Ammon's horn (tissue), 1 donor: ENCODE measurements at places on chromosomes 11 and 22.

DNA sequence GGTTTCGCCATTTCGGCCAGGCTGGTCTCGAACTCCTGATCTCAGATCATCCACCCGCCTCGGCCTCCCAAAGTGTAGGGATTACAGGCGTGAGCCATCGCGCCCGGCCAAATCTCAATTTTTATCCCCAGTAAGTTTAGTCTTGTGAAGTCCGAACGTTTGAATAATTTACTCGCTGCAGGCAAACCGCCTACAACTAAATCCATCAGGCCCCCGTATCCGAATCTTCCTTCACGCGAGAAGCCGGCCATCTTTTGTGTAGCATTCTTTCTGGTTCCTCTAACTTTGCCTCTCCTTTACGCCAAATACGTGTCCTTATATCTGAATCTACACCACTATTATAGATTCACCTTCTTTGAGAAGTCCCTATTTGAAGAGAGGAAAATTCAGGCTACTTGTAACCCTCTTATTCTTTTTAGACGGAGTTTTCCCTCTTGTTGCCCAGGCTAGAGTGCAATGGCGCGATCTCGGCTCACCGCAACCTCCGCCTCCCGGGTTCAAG, 581 bp upstream of the EIF3L start:
- no peak for DNase-seq

- peak; percentile 59 for DNase-seq
Measured at GRCh38 chr11:121337740-121338272, 45.2 kb downstream of the SC5D start.

DNA sequence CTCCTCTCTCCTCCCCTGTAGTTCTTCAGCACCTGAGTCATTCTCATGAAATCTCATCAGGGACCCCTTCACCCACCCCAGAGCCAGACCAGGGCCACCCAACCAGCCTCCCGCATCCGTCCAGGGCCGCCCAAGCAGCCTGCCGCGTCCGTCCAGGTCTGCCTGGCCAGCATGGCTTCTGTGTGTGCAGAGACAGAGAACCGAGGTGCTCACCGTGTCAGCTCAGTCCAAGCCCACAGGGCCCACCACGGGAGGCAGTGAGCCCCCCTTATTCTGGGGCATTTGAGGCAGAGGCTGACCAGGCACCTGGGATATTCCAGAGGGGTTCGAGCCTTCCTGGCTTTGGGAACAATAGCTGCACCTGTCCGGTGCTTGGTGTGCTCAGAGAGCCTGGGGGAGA, 1117.3 kb downstream of the BRD1 start:
- no peak for DNase-seq

DNA sequence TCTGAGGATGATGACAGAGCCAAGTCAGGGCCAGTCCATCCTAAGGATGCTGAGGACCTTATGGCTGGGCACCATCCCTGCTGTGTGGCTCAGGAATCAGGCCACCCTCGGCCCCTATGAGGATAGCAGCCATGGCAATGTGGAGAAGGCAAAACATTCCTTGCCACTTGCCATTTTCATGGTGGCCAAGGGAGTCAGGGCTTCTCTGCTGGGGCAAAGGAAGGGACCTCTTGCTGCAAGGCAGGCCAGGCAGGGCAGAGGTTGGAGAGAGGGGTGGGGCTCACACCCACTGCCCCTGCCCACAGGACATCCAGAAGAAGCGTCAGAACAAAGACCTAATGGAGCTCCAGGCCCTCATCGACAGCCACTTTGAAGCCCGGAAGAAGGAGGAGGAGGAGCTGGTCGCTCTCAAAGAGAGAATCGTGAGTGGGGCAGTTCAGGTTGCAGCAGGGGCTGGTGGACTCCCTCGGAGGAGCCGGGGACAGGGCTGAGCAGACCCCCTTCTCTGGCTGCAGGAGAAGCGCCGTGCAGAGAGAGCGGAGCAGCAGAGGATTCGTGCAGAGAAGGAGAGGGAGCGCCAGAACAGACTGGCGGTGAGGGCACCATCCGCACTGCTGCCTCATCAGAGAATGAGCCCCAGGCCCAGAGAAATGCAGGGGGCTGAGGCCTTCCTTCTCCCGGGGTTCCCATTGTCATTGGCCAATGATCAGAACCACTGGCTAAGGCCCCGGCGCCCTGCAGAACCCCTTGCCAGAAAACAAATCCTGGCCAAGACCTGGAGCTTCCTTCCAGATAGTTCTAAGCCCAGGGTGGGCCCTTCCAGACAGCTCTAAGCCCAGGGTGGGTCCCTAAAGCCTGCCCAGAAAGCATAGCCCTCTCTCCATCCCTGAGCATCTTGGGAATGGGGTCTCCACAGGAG, 13.5 kb upstream of the MRPL23 start:
- no peak for DNase-seq

- DNase-seq = no peak
Measured at GRCh38 chr11:125662689-125663088, 18.0 kb downstream of the ACRV1 start.

DNA sequence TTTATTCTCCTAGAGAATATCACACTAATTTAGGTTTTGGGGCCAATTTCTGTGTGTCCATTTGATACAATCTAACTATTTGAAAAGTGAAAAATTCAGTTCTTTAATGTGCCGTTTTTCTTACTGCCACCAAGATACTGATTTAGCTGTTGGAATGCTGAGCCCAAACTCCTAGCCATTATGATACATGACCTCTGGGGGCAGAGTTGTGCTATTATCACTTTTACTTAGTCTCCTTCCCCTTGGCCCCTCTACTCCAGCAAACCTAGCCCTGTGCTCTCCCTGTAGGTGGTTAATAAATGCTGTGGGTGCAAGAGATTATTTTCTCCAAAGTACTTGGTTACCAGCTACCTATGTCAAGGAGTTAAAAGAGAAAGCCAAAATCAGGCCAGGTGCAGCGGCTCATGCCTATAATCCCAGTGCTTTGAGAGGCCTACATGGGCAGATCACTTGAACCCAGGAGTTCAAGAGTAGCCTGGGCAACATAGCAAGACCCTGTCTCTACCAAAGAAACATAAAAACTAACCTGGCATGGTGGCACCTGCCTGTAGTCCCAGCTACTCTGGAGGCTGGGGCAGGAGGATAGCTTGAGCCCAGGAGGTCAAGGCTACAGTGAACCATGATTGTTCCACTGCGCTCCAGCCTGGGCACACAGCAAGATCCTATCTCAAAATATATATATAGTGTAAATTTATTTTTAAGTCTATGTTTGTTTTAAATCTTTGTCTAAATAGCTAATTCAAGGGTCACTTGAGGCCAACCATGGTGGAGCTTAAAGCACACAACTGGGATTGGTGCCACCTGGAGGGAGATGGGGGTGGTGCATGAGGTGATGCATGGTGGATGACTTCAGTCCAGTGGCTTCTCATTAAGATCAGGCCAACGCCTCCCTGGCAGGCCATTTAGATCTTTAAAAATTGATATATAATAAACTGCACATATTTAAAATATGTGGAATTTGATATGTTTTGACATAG, 193.2 kb upstream of the PLET1 start:
- DNase-seq = no peak

DNA sequence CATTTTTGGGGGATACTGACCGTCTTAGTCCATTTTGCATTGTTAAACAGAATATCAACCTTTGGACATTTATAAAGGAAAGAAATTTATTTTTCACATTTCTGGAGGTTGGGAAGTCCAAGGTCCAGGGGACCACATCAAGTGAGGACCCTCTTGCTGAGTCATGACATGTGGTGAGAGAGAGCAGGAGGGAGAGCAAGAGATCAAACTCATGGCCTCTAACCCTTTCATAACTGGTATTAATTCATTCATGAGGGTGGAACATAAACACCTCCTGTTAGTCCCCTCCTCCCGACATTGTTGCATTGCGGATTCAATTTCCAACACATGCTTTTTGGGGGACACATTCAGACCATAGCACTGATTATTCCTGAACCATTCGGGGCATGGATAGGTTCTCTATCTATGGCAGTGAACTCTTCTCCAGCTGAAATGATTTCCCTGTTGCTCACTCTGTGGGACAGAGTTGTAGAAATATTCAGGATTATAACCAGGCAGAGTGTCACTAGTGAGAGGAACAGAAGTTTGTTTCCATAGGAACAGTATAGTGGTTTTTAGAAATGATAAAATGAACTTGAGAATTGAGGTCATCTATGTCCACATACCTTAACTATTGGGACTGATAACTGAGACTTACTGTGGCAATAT, 88.2 kb upstream of the OR9Q1 start:
- DNase-seq = no peak

DNA sequence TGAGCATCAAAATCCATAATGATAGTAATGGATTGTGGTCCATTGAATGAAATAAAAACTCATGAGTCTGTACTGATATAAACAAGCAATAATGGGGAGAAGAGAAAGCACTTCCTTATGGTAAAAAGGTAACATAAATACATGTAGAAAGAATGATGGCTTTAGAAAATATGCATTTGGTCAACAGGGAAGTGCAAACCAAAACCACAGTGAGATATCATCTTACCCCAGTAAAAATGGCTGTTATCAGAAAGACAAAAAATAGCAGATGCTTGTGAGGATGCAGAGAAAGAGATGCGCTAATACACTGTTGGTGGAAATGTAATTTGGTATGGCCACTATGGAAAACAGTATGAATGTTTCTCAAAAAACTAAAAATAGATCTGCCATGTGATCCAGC, 6.9 kb upstream of the MMP20 start:
- no peak for DNase-seq

- no peak for DNase-seq
Measured at GRCh38 chr11:67291481-67292381, 2.6 kb downstream of the ANKRD13D start.

DNA sequence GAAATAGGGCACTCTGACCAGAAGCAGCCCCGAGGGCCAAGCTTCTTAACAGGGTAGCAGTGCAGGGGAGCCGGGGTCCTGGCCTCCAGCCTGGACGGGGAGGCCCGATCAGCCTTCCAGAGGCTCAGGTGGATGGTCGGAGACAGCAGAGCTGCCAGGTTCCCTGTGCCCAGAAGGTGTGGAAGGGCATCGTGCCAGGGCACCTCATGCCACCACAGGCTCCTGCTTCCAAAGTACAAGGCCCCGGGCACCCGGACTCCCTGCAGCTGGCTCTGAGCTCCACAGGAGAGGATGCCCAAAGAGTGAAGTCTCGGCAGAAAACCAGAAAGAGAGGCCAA, 14.3 kb downstream of the EHD1 start:
- DNase-seq = no peak

DNA sequence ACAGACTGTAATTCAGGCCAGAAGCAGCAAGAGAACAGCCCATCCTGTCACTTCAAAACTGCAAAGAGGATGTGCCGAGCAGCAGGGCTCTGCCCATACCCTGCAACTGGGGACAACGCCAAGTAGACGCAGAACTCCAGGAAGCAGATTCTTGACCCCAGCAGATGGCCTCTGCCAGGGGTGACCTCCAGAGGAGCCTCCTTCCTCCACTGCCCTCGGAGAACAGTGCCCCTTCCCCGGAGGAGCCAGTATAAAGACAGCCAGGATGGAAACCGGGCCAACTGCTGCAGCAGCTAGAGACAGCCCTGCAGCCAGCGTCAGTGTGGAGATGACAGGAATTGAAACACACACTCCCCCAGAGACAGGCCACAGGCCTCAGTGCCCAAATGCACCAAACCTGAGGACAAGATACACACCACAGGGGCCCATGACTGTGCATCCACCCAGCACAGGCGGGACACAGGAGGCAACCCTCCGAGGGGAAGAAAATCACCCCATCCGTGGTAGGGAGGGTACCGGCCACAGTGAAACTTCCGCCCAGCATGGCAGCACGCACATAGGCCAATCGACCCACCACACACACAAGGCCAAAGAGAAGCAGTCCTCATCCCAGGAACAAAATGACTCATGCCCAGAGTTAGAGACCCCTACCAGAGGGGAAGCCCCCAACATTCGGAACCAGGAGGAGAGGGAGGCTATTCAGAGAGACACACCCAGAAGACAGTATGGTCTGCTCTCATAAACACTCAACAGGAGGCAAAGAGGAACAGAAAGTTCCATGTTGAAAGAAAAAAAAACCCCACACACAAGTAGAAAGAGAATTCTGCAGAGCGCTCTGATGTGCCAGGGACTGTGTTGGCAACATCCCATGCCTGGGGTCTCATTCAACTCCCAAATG, 5.6 kb downstream of the AHNAK start:
- peak; percentile 63 for DNase-seq

GRCh38 chr11:66291706-66292542, at the start of gene TMEM151A:
TSS of gene TMEM151A (plus strand) at chr11:66291894. CDS start at chr11:66292014, 120 bp downstream.
- peak; percentile 54 for DNase-seq

- DNase-seq = peak; percentile 86
Measured at GRCh38 chr22:46619830-46620501, at the start of gene GRAMD4. TSS of gene GRAMD4 (plus strand) at chr22:46620386. CDS start at chr22:46626800, 6,414 bp downstream.

DNA sequence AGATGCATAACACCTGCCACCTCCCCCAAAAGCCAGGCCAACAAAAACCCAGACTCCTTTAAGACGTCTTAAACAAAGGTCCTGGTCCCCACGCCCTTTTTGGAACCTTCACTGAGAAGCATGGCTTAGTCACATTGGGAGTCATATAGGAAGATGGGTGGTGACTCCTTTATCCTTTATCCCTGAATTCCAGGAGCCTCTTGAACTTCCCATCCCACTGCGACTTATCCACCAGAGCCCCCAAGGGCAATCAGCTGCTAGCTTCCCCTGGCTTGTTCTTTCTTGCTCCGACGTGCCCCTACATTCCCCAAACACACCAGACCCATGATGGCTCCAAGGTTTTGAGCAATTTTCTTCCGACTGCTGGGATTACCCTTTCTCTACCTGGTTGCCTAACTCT, 567.0 kb upstream of the CADM1 start:
- no peak for DNase-seq
